ENCODE measurements at places on chromosomes 12 and 14.
A peak's percentile ranks its signal among the peaks of the same experiment; 100 is the strongest.

- peak; percentile 23 for DNase-seq
These were observed 52.3 kb downstream of the SLC25A47 start for GRCh38 chr14:100375266-100375962.

GRCh38 chr14:72023128-72024042 lies 91.2 kb downstream of the RGS6 start:
- DNase-seq = no peak

GRCh38 chr14:54052696-54053385 lies 96.2 kb upstream of the BMP4 start:
- DNase-seq = no peak

DNA sequence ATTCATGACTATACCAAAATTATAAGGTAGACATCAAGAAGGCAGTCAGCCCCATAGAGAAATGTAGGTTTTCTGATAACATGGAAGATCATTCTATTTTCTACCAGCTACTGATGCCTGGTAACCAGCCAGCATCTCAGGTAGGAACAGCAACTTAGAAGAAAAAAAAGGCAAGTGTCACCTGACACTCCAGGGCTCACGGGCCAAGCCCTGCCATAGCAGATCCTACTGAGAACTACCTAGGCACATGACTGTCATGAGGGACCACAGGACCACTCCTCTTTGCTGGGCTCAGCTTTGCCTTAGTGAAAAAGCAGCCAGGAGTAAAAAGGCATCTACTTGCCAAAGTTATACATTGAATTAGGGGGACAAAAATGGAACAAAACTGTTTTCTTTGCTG lies 33.4 kb downstream of the CORO1C start:
- no peak for DNase-seq

DNA sequence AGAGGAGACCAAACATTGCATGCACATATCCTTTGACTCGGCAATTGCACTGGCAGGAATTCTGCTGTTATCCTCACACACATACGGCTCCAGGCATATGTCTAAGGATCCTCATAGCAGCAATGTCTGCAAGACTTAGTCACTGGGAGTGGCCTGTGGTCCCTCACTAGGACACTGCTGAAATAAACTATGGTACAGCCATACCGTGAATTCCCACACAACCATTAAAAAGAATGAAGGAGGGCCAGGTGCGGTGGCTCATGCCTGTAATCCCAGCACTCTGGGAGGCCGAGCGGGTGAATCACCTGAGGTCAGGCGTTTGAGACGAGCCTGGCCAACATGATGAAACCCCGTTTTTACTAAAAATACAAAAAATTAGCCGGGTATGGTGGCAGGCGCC lies 105.1 kb downstream of the ZFP36L1 start:
- DNase-seq = peak; percentile 65

GRCh38 chr12:57218030-57218853 lies 1.6 kb downstream of the NXPH4 start:
- no peak for DNase-seq

- no peak for DNase-seq
These were observed 82.2 kb upstream of the RMST start for GRCh38 chr12:97380440-97380839.

DNA sequence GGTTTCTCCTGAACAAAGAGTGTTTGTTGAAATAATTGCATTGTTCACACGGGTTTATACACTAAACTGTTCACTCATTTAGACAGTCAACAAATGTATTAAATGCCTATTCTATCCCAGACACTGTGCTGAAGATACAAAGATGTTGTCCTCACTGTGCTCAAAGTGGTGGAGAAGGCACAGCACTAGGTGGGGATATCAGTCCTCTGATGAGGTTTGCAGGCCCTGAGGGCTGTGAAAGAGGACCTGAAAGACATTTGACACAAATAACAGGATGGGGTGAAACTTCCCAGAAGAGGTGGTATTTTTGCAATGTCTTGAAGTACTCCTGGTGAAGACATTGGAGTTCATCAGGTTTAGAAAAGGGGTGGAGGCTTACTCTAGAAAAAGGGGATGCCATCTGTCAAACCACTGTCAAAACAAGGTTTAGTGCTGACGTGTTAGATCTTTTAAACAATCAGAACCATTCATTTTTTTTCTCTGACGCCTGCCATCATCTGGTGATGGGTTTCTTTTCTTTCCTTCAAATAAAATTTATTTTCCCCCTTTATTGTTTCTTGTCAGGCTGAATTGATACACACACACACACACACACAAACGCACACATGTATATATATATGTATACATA lies 69.5 kb downstream of the ACSS3 start:
- no peak for DNase-seq

Data from T1000 (cell line).